ENCODE measurements at places on chromosomes 12 and 14.
A peak's percentile ranks its signal among the peaks of the same experiment; 100 is the strongest.

GRCh38 chr12:98509063-98509462 is 6.3 kb upstream of the TMPO start:
- DNase-seq: no peak

DNA sequence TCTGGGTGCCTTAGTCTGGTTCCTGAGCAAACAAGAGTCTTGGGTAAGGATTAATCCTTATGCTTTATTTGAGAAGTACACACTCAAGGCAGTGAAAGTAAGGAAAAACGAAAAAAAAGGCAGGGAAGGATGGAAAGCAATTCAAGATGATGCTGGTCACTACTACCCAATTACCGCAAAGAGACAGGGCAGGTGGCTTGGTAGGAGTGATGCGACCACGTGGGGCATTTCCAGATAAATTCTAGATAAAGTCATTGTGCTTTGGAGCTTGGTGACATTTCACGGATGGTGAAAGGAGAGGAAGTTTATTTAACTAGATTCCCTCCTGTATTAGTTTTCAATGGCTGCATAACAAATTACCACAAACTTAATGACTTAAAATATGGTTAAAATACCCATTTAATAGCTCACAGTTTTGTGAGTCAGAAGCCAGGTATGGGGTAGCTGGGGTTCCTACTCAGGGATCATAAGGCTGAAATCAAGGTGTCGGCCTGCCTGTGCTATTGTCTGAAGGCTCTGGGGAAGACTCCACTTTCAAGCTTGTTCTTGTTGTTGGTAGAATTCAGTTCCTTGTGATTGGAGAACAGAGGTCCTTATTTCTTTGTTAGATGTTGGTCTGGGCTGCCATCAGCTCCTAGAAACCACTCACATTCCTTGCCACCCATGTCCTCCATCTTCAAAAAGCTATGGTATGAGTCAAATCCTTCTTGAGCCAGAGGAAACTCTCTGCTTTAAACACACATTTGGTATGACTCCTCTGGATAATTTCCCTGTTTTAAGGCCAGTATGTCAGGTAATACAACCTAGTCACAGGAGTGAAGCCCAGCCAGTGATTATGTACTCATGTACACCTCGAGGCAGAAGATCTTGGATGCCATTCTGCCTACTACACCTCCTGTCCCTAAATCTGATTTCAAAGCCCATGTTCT is 5.6 kb upstream of the HMGA2 start:
- no peak for DNase-seq

DNA sequence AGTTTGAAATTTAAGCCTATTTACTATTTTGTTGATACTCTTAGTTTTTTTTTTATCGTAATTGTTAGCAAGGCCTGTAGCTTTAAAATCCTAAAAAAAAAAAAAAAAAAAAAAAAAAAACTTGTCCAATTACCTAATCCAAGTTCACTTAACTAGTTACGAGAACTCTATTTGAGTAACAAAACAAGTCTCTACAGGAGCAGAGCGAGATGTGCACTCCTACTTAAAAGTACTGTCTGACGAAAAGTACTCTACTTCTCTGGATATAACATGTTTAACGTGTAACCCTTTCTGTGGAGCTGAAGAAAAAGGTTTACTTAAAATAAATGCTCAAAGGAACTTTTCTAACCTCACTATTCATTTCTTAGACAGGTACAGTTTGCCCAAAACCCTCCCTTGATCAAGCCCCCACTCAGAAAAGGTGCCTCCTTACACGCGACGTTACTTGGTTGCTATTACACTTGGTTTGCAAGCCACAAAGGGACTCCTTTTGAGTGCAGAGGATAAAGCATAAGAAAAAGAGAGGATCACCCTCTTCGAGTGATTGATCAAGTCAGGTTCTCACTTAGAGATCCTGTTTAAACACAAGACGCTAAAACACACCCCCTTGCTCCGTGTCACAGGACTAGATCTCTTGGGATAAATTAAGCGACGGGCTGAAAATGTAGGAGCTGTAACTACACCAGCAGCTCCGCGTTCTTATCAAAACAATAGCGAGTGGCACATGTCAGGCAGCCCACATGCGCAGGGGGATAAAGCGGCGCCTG is 2.2 kb downstream of the BAZ1A start:
- DNase-seq: peak; percentile 12

DNA sequence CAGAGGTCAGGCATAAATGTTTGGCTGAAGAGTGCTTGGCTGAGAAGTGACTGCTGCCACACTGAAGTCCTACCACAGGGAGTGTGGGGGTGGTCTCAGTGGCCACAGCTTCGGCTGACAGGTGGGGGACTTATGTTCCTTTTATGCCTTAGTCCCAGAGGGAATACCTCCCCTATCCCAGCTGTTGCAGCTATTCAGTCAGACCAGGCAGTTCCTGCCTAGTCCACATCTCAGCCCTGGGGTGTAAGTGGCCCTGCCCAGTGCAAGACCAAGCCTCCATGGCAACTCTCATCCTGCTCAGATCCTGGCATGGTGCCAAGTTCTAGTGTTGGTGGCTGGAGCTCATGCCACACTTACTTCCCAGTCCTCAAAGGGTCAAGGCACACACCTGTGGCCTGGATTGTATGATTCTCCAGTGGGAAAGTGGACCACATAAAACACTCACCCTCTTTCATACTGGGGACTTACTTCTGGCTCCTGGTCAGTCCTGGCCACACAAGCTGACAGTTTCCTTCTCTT is 161.3 kb upstream of the CAND1 start:
- DNase-seq: no peak

GRCh38 chr12:16027002-16027401 is 115.9 kb downstream of the DERA start:
- no peak for DNase-seq

DNA sequence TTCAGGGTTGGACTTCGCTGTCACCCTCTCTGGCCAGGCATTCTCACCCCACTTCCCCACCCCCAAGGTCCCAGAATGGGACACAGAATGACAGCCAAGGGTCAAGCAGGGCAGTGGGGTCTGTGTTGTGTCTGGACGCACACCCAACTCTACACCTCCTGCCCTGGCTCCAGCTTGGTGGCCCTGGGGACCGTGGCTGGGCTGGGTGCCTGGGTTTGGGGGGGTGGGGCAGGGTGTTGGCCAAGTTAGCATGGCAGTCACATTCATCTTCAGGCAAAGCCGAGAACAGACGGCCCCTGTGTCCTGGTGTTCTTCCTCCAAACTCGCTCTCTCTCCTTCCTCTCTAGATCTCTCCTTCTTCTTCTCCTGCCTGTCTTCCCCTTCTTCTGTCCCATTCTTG is 5.6 kb downstream of the LRP1 start:
- no peak for DNase-seq

- no peak for DNase-seq
These were observed 17.8 kb downstream of the PAPOLA start for GRCh38 chr14:96519970-96520369.

DNA sequence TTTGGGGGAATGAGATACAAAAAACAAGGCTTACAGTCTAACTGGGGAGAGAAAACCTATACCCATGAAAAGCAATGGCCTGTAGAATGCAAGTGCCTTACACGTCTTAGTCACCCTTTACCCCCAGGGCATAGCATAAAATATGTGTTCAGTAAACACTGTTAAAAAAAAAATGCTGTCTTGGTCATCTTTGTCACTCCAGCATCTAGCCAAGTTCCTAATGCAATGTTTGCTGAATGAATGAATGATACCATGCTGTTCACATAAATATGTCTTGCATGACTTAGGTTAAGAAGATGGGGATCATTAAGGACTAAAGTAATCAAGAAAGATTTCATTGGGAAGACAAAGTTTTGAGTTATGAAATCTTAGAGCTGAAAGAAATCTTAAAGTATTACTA is 38.5 kb downstream of the PPP2R5E start:
- no peak for DNase-seq

- no peak for DNase-seq
These were observed 75.7 kb downstream of the DIP2B start for GRCh38 chr12:50580436-50580835.

GRCh38 chr14:96380735-96381134 is 11.2 kb upstream of the AK7 start:
- DNase-seq: no peak

DNA sequence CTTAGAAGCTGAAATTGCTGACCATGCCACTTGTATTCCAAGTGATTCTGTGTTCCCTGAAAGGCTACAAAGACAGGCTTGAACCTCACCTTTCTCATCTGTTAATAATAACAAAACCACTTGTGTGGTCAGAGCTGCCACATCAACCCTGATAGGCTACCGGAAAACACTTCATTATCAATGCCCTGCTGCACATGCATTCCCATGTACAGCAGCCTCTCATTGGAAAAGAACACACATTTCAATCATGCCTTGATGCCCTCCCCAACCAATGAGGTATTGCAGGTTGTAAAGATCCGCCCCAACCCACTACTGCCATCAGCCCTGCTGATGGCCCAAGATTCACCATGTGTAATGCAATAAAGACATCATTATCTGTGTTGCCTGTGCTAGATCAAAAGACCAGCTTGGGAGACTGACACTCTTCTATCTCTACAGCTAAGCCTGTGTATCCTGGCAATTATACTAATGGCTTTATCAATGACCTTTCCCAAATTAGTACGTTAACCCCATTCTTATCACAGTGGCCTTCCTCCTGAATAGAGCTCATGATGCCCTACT is 2.8 kb downstream of the GPR19 start:
- DNase-seq: no peak

All from NCI-H446 (cell line).